ENCODE measurements at places on chromosomes 5 and 9.

- no peak for DNase-seq
These were observed 2.3 kb upstream of the SLC23A1 start for GRCh38 chr5:139385061-139386049.

- no peak for DNase-seq
These were observed 79.5 kb upstream of the FAM169A start for GRCh38 chr5:74945561-74946165.

DNA sequence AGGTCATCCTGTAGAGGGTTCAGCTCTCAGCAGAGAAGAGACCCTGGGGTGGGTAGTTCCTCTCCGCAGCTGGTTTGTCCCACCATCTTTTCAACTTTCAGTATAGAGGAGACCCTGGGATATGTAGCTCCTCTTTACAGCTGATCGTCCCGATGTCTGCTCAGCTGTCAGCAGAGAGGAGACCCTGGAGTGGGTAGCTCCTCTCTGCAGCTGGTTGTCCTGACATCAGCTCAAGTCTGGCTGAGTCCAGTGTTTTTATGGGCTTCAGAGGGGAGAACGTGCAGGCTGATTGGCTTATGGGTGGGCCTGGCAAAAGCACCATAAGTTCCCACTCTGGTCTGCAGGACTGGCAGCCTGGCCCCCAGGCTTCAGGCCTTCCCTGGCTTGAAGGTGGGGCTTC lies 80.8 kb downstream of the NLN start:
- DNase-seq: no peak

- no peak for DNase-seq
These were observed 8.8 kb upstream of the CDK7 start for GRCh38 chr5:69225860-69226259.

GRCh38 chr5:74031536-74031935 lies 405.5 kb downstream of the ARHGEF28 start:
- no peak for DNase-seq

- DNase-seq: no peak
These were observed at the start of gene PLPP7 for GRCh38 chr9:131289301-131290035. Gene PLPP7 (plus strand): TSS chr9:131289723. CDS start chr9:131289998, 275 bp downstream.

DNA sequence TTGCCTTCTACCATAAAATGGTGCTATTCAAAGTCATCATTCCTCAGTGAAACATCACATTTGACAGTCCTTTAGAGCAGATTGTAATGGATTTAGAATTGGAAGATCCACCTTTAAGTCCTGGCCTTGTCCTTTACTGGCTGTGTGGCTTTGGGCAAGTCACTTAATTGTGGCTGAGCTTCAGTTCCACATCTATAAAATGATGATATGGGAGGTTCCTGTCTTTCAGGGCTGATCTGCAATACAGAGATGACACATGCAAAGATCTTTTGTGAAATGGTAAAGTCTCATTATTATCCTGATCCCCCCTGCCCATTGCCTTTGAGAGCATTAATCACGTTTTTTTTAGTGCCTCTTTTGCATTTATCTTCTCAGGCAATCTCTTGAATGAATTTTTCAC lies 58.2 kb downstream of the ZFAND5 start:
- DNase-seq: no peak

GRCh38 chr5:123951582-123951977 lies 439.6 kb downstream of the CSNK1G3 start:
- no peak for DNase-seq

GRCh38 chr9:132937463-132937901 lies 6.9 kb downstream of the TSC1 start:
- DNase-seq: no peak

DNA sequence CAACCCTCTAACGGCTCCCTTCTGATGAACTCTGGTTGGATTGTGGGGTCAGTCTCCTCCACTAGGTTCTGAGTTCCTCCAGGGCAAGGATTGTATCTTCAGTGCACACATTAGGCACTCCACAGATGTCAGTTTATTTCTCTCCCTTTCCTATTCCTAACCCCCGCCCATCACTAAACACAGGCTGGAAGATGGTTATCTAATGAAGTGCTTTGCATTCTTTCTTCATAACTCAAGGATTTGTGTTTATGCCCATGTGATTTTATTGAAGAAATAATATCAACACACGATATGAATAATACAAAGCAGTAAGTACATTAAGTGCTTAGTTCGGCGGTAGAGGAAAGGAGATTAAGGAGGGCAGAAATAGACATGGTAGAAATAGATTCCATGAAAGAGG lies 4.4 kb upstream of the CREBRF start:
- DNase-seq: no peak

DNA sequence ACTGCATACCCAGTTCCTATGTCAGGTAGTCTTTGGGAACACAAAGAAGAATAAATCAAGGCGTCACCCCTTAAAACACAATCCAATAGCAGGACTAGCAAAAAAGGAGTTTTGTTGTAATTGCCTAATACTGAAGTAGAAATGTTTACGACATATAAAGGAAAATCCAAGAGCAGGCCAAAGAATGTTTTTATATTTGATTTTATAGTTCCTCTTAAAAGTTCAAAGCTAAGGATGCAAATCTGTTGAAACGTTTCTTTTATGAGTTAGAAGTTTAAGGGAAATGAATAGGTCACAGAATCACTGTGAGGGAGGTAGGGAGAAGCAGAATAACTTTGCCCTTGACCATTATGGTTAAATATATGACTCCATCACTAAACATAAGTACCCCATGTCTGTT lies 136.1 kb downstream of the PAM start:
- DNase-seq: no peak

GRCh38 chr5:60473654-60474053 lies 226.3 kb downstream of the DEPDC1B start:
- DNase-seq: no peak

DNA sequence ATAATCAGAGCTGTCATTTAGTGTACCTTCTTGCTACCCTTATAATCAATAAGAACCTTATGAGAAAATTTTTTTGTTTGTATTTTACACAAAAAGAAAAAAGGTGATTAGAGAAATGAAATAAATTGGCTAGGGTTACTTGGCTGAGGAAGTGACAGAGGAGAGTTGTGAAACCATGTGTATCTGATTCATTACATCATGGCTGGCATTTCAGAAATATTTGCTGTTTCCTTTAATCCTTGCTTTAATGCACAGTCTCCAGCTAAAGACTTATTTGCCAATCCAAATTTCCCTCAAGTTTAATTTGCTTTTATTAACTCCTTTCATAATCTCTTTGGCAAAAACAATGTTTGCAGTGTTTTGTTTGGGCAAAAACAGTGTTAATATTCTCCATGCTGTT lies 543.1 kb downstream of the KIF4B start:
- no peak for DNase-seq

GRCh38 chr5:40547994-40548575 lies 131.6 kb upstream of the PTGER4 start:
- no peak for DNase-seq

GRCh38 chr5:1975898-1976765 lies 93.4 kb upstream of the IRX4 start:
- DNase-seq: no peak

DNA sequence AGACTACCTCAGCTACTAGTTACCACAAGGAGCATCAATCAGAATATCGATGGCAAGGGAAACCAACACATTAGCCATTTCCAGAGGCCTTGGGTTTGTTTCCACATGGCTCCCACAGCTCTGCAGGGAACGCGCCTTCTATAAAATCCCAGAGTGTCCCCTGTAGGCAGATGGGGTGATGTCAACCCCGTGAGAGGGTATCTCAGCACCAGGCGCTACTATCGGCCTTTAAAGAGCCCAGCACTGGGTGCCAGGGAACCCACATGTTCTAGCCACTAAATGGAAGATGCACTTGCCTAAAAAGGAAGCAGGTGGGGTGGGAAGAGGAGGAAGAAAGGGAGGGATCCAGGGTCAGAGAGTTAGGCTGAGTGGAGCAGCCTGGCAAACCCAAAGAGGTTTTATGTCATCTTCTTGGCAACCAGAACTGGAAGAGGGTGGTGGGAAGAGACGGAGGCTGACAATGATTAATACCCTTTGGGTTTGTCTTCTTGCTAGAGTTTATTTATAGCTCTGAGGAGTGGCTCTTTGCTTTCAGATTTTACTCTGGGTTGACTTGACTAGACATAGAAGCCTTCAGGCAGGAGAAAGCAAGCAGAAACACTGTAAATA lies 19.9 kb downstream of the MACROH2A1 start:
- no peak for DNase-seq

- DNase-seq: no peak
These were observed 376.9 kb downstream of the DTWD2 start for GRCh38 chr5:118611332-118611945.

- no peak for DNase-seq
These were observed 106.2 kb upstream of the FCN2 start for GRCh38 chr9:134774410-134774809.

GRCh38 chr5:42781584-42781983 lies 25.0 kb downstream of the CCDC152 start:
- no peak for DNase-seq

DNA sequence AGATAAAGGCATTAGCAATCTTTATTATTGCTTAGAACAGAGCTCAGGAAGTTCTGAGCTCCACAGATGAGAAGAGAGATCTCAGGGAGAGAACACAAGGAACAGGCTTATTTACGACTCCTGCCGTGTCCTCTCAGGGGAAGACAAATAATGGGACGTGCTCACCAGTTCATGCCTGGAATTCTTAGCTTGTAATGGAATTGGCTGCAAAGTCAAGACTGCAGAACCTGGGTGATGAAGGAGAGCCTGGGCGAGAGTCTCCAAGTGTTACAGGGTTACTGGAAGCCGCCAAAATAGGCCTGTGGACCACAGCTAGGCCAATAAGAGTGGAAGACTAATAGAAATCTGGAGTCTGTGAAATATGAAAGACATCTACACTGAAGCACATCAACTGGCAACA lies 174.5 kb upstream of the ADAMTSL1 start:
- DNase-seq: no peak

GRCh38 chr5:3375586-3376311 lies 219.9 kb upstream of the IRX1 start:
- no peak for DNase-seq

GRCh38 chr5:158409507-158409906 lies 550.6 kb upstream of the CLINT1 start:
- DNase-seq: no peak

DNA sequence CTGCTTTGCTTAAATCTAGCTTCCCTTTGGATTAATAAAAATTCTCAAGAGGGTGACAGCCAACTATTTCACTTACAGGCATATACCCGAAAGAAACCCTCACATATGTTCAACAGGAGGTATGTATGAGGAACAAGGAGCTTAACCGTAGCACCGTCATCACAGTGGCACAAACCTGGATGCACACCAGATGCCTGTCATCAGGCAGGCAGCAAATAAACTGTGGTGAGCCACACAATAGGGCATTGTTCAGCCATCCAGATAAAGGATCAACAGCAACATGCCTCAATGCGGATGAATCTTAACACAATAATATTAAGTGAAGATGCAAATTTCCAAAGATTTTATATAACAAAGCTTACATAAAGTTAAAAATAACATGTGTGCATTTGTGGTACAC lies 5.5 kb upstream of the TNFSF15 start:
- DNase-seq: no peak

GRCh38 chr9:22645893-22646292 lies 199.3 kb downstream of the DMRTA1 start:
- DNase-seq: no peak

DNA sequence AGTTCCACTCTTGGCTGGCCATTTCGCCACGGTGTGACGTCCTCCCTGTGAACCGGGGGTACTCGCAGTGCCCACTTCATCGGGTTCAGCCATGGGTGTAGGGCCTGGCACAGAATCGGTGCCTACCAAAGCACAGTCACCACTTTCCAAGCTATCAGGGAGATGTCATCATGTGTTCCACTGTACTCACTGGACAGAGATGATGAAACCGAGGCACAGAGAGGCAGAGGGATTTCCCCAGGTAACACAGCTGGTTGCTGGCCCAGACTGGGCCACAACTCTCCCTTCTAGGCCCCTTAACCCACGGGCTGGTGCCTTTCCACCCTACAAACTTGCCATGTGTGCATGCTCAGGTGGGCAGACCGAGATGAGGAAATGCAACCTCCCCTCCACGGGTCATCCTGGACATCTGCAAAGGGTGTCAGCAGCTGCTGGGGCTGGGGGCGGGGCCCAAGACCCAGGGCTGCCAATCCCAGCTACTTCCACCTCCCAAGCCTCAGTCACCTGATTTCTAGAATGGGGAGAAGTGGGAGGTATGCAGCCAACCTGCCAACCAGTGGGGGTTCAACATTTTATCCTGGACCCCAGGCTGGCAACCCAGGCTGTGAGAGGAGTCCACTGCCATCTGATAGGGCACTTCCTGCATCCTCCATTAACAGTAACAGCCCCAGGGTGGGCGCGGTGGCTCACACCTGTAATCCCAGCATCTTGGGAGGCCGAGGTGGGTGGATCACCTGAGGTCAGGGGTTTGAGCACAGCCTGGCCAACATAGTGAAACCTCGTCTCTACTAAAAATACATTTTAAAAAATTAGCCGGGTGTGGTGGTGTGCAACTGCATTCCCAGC lies 893 bp upstream of the SH2D3C start:
- peak; percentile 45 for DNase-seq

GRCh38 chr9:34374905-34375552 lies 1.7 kb downstream of the MYORG start:
- DNase-seq: no peak

DNA sequence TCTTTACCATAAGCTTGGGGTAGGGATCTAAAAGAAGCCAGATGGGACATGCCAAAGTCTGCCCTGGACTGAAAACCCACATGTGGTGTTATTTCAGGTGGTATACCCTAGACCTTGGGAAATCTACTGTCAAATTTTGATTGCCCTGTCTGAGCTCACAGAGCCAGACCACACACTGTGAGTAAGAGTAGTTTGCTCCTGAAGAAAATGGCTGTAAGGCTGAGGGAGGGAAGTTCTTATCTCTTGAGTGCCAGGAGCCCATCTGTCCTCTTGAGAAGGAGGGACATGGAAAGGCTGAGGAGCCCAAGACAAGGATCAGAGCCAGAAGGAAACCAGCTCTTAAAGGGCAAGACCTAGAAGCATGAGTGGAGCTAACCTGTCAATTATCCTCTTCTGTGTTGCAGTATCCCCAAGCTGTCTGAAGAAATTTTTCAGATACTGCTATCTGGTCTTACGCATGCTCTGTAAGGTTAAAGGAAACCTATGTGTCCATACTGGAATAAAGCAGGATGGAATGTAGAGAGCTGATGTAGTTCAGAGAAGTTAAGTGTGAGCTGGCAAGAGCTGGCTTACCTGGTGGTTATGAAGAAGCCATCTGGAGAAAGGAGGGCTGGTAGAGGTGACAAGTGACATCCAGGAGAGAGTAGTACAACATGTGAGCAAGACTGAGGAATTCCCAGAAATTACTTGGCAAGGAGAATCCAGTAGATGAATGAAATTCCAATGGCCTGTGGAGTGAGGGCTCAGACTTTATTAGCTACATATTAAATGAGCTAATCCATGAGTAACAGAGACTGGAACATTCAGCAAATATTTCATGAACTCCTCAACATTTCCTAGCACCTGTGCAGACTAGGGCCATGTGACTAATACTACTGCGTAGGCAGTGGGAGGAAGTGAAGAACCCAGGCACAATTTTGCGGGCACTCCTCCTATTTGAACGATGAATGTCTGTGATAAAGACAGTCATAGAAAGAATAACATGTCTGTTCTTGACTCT lies 389.1 kb upstream of the KIF2A start:
- DNase-seq: no peak

- no peak for DNase-seq
These were observed 47.1 kb downstream of the ABLIM3 start for GRCh38 chr5:149188383-149188782.
